Tibial nerve (tissue), 4 donors: ENCODE measurements at places on chromosomes 16 and 17.

DNA sequence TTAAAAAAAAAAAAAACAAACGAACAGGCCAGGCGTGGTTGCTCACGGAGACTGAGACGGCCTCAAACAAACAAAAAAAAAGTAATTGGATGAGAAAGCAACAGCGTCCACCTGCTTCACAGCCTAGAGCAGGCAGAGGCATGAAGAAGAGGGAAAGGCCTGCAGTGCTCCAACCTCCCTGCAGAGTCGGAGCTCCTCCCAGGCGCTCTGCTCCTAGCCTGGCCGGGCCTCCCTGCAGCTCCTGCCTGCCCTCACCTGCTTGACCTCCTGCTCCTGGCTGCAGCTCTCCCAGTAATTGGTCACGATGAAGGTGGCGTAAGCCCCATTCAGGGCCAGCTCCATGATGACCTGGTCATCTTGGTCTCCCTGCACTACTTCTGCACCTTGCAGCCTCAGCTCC is 5.5 kb downstream of the NMRAL1 start:
- H3K4me3 ChIP-seq = no peak overlapping the region
- DNase-seq = no peak
- H3K4me1 ChIP-seq = peaks cover 3% of the 10 kb centered on the region
- H3K27me3 ChIP-seq = no peaks in the 10 kb centered on the region
- H3K27ac ChIP-seq = no peak overlapping the region
- H3K36me3 ChIP-seq = no peaks in the 10 kb centered on the region

GRCh38 chr16:11033629-11034420 is 89.5 kb downstream of the CLEC16A start:
- H3K36me3 ChIP-seq = no peaks in the 10 kb centered on the region
- no peaks in the 10 kb centered on the region for H3K27me3 ChIP-seq
- no peak overlapping the region for H3K4me3 ChIP-seq
- H3K4me1 ChIP-seq = peaks cover 29% of the 10 kb centered on the region
- no peak for DNase-seq

DNA sequence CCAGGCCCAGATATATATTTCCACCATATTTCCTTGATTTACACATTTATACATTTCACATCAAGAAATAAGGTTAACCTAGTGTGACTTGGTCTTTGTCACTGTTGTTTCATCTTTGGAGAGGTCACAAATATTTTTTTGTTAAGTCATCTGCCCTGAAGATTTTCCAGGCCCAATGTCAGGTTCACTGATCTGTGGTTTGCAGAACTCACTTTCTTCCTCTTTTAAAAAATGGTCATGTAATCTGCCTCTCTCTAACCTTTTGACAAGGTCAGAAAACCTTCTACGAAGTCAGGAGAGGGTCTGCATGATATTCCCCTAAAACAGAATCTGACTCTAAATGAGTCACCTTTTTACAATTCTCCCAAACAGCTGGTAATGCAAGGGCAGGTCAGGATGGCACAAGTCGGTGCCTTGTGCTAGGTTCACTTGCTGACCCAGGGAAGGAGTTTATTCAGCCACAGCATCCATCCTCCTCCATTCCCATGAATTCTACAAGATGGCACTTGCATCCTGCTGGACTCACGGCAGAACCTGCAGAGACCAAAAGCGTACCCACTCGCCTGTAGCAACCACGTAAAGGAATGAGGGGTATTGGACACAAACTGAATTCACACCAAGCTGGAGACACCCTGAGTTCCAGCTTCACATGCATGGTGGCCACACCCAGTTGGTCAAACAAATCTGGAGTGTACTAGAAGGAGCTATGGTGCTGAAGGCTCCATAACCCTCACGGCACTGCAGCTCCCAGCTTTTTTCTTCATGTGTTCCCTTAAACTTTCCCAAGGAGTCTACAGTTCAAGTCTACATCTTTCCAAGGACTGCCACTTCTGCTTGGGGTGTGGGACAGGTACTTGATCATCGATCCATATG is 1.6 kb upstream of the KIAA0513 start:
- peaks cover 32% of the 10 kb centered on the region for H3K4me1 ChIP-seq
- no peak overlapping the region for H3K27ac ChIP-seq
- H3K4me3 ChIP-seq = no peak overlapping the region
- H3K36me3 ChIP-seq = no peaks in the 10 kb centered on the region

DNA sequence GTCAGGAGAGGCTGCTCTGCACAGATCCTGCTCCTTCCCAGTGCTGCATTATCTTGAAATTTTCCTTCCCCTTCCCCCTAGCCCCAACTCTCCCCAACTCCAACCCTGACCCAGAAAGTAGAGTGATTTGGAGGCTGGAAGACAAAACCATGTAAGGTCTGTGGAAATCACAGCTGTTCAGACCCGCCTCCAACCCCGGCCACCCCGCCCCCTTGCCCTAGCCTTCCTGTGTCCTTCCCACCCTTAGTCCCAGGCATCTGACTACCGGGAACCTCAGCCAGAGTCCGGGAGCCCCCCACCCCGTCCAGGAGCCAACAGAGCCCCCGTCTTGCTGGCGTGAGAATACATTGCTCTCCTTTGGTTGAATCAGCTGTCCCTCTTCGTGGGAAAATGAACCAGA is at the start of gene AOC3:
AOC3 (plus strand) TSS at position 246 of the 400 bp plus-strand sequence; CDS start at position 391, 145 bp downstream.
- no peaks in the 10 kb centered on the region for H3K27me3 ChIP-seq
- H3K36me3 ChIP-seq = no peaks in the 10 kb centered on the region
- peaks cover 3% of the 10 kb centered on the region for H3K4me1 ChIP-seq
- DNase-seq = no peak
- peak within 1 kb of the TSS; percentile 38 for H3K27ac ChIP-seq
- peak within 1 kb of the TSS; percentile 11 for H3K4me3 ChIP-seq

GRCh38 chr16:72991211-72991610 is 56.7 kb downstream of the ZFHX3 start:
- peaks cover 94% of the 10 kb centered on the region for H3K4me1 ChIP-seq
- DNase-seq = no peak
- no peaks in the 10 kb centered on the region for H3K36me3 ChIP-seq
- H3K27ac ChIP-seq = peak overlapping the region; percentile 67
- no peaks in the 10 kb centered on the region for H3K27me3 ChIP-seq

DNA sequence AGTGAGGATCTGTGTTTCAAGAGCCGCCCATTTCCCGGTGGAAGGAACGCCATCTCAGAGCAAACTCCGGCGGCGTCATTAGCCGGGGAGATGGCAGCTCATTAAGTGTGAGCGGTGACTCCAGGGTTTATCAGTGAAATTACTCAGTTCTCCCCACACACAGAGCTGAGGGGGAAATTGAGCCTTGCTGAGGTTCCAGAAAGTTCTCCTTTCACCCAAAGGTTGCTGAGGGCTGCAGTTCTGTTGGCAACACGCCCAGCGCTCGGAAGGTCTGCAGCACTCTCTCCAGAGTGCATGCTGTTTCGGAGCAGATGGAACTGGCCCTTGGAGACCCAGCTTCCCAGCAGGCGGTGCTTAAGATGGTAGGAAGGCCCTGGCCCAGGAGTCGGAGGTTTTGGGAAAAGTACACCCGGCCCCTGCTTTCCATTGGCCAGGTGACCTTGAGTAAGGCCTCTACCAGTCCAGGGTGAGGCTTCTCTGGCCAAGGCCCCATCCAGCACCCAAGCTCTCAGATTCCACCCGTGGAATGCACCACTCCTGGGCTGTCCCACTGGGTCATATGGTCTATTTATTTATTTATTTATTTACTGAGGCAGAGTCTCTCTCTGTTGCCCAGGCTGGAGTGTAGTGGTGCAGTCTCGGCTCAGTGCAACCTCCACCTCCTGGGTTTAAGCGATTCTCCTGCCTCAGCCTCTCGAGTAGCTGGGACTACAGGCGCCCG is 167.7 kb upstream of the CIBAR2 start:
- peaks cover 47% of the 10 kb centered on the region for H3K4me1 ChIP-seq
- H3K27ac ChIP-seq = no peak overlapping the region
- no peaks in the 10 kb centered on the region for H3K27me3 ChIP-seq

GRCh38 chr17:32871746-32872145 is 5.2 kb downstream of the MYO1D start:
- H3K4me3 ChIP-seq = no peak overlapping the region
- no peak overlapping the region for H3K27ac ChIP-seq
- H3K36me3 ChIP-seq = no peaks in the 10 kb centered on the region
- H3K27me3 ChIP-seq = no peaks in the 10 kb centered on the region
- DNase-seq = no peak
- peaks cover 39% of the 10 kb centered on the region for H3K4me1 ChIP-seq

- no peaks in the 10 kb centered on the region for H3K27me3 ChIP-seq
- no peaks in the 10 kb centered on the region for H3K4me1 ChIP-seq
- H3K36me3 ChIP-seq = no peaks in the 10 kb centered on the region
- no peak overlapping the region for H3K4me3 ChIP-seq
These were observed 212.2 kb upstream of the ZNF469 start for GRCh38 chr16:88170528-88170991.

DNA sequence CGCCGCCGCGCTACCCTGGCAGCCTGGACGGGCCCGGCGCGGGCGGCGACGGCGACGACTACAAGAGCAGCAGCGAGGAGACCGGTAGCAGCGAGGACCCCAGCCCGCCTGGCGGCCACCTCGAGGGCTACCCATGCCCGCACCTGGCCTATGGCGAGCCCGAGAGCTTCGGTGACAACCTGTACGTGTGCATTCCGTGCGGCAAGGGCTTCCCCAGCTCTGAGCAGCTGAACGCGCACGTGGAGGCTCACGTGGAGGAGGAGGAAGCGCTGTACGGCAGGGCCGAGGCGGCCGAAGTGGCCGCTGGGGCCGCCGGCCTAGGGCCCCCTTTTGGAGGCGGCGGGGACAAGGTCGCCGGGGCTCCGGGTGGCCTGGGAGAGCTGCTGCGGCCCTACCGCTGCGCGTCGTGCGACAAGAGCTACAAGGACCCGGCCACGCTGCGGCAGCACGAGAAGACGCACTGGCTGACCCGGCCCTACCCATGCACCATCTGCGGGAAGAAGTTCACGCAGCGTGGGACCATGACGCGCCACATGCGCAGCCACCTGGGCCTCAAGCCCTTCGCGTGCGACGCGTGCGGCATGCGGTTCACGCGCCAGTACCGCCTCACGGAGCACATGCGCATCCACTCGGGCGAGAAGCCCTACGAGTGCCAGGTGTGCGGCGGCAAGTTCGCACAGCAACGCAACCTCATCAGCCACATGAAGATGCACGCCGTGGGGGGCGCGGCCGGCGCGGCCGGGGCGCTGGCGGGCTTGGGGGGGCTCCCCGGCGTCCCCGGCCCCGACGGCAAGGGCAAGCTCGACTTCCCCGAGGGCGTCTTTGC is 3.1 kb downstream of the HIC1 start:
- peaks cover 44% of the 10 kb centered on the region for H3K4me1 ChIP-seq
- peaks cover 58% of the 10 kb centered on the region for H3K36me3 ChIP-seq
- H3K27me3 ChIP-seq = peaks cover 26% of the 10 kb centered on the region
- peak overlapping the region; percentile 69 for H3K4me3 ChIP-seq
- no peak for DNase-seq

DNA sequence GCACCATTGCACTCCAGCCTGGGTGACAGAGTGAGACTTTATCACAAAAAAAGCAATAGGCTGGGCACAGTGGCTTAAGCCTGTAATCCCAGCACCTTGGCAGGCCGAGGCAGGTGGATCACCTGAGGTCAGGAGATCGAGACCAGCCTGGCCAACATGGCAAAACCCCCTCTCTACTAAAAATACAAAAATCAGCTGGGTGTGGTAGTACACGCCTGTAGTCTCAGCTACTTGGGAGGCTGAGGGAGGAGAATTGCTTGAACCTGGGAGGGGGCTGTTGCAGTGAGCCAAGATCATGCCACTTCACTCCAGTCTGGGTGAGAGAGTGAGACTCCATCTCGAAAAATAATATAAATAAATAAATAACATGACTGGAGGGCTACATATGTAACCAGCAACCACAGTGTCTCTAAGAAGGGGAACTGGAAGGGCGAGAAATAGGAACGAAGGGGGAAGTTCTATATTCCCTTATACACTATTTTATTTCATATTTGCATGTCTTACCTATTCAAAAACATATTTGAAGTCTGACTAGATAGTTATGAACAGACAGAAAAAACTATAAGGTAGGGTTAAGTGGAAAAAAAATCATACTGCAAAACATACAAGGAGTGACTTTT is 25.9 kb downstream of the MYH11 start:
- no peak overlapping the region for H3K4me3 ChIP-seq
- H3K36me3 ChIP-seq = no peaks in the 10 kb centered on the region
- DNase-seq = no peak

DNA sequence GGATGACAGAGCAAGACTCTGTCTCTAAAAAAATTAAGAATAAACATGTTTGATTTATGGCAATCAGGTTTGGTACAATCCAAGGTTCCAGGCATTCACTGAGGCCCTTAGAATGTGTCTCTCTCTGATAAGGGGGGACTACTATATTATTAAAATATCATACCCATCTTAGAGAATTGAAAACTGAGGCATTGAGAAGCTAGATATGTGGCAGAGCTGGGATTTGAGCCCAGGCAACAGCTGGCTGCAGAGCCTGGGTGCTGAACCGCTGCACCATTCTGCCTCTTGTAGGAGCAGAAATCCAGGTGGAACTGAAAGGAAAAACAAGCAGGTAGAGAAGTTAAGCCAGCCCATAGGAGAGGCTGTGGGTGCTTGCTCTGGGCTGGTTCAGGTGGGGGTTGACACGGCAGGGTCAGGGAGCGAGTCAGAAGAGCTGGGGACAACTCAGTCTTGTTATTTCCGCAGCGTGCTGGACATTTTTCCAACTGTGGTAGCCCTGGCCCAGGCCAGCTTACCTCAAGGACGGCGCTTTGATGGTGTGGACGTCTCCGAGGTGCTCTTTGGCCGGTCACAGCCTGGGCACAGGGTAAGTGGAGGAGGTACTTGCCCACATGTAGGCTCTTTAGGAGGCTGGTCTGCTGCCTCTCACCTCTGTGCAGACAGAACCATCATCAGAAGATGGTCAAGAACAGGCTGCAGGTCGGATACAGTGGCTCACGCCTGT is 62.5 kb downstream of the WIPI1 start:
- H3K4me3 ChIP-seq = no peak overlapping the region
- no peaks in the 10 kb centered on the region for H3K27me3 ChIP-seq
- H3K27ac ChIP-seq = no peak overlapping the region
- no peaks in the 10 kb centered on the region for H3K4me1 ChIP-seq

GRCh38 chr17:78958641-78959127 is 21.0 kb downstream of the LGALS3BP start:
- peak overlapping the region; percentile 44 for H3K27ac ChIP-seq
- no peak for DNase-seq
- H3K4me1 ChIP-seq = peaks cover 15% of the 10 kb centered on the region
- no peaks in the 10 kb centered on the region for H3K36me3 ChIP-seq
- H3K27me3 ChIP-seq = no peaks in the 10 kb centered on the region
